ENCODE measurements at places on chromosomes 6 and 20.

DNA sequence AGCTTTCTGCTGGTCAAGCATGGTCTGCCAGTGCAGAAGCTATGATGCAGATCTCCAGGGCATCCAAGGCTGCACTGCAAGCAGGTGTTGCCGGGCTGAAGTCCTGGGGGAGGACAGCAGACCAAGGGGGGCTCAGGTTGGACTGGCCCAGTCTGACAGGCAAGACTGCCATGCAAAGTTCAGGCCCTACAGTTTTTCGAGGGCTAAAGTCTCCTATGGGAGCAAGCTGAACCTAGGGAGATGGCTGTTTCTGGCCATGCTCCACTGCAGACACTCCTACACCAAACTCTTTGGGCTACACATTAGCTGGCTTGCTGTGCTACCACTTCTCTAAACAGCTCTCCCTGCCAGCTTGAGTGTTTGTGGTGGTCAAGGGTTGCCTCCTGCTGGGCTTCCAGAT is 130.0 kb upstream of the SYNCRIP start:
- no peak for DNase-seq

GRCh38 chr6:101578306-101578705 is 184.8 kb downstream of the GRIK2 start:
- no peak for DNase-seq

- DNase-seq = no peak
Measured at GRCh38 chr6:18260448-18261106, 3.8 kb downstream of the DEK start.

GRCh38 chr6:36290668-36291620 is 21.1 kb downstream of the PNPLA1 start:
- no peak for DNase-seq

DNA sequence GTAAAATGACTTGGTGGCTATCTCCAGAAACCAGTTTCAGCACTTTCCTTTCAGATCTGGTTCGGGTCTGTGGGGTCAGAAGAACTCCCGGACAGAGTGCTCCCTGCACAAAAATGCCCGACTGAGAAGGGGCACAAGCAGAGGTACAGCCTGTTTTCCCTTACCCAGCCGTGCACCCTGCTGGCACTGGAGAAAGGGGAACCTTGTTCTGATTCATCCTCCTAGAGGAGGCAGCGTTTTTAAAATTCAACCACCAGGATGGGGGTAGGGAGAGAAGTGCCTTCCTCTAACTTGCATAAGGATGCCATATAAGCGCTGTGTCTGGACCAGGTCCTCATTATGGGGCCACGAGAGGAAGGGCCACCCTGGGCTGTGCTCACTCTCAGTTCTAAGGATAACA is 17.6 kb downstream of the RIMS4 start:
- DNase-seq = no peak

GRCh38 chr6:72643214-72643613 is 21.4 kb downstream of the KCNQ5 start:
- DNase-seq = no peak

- no peak for DNase-seq
Measured at GRCh38 chr6:41379306-41379705, 43.9 kb downstream of the NCR2 start.

GRCh38 chr6:79605061-79605460 is 26.1 kb upstream of the SH3BGRL2 start:
- no peak for DNase-seq

DNA sequence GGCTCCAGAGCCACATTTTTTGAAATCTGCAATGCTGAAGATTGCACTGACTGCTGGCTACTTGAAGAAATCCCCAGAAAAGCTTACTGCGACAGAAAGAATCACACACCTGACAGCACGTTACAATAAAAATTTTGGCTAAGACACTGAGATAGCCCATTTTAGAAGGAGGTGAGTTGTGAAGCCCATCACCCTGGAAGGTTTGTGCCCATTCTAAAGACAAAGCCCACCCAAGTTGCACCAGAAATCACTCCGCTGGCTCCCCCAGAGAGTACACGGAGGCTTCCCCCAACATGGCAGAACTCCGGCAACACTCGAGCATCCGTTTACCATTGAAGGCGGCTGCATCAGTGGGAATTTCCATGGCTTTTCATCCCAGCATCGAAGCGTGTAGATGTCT is 29.4 kb downstream of the LPA start:
- no peak for DNase-seq

- DNase-seq = no peak
Measured at GRCh38 chr20:3193806-3194616, 10.5 kb downstream of the DDRGK1 start.

DNA sequence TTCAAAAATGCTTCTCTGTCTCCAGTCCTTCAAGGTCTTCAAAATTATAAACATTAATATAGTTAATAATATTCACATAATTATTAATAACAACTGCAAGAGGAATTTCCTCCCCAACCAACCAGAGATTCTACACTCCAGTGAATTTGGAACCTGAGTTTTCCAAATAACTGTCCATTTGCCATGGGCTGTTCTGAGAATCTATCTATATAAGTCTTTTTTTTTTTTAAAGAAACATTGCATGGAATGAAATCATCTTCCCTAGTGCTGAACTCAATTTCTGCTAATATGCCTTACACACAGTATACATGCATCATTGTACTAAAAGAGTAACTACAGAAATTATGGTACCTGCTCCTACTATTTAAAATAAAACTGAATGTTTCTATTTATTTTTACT is 113.9 kb downstream of the SLC22A3 start:
- DNase-seq = no peak

- DNase-seq = no peak
Measured at GRCh38 chr6:106117579-106117978, 31.4 kb downstream of the PRDM1 start.

GRCh38 chr6:40359808-40360207 is 227.4 kb downstream of the LRFN2 start:
- no peak for DNase-seq

DNA sequence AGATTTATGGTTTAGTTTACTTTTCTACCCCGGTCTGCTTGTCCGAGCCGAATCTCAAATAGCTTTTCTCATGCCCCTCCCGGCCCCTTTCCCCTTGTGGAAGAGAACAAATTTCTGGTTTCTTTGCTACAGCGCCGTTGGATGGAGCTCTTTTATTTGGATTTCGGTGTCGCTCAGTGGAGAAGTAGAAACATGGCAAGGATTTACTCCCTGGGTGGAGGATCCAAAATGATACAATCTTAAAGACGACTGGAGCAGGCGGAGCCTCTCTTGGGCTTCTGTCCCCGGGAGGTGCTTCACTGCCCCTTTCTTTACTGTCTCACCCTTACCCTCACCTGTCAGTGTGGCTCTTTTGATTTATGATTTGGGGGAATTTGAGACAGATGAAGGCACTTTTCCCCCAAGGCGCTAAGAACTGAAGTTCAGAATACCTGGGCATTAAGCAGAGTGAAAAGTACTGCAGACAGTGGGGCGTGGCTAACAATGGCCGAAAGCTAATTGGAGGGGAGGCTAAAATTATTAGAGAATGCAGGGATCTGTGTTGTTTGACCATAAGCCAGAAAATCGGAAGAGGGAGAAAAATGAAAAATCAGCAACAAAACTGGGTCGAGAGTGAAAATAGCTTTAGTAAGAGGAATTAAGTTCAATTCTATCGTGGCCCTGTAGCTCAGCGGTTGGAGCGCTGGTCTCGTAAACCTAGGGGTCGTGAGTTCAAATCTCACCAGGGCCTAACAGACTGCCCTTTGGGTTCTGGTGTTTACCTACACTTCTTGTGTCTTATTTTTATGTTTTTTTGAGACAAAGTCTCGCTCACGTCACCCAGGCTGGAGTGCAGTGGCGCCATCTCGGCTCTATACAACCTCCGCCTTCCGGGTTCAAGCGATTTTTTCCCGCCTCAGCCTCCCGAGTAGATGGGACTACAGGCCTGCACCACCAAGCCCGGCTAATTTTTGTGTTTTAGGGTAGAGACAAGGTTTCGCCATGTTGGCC is 145.1 kb upstream of the ZNF184 start:
- DNase-seq = no peak

DNA sequence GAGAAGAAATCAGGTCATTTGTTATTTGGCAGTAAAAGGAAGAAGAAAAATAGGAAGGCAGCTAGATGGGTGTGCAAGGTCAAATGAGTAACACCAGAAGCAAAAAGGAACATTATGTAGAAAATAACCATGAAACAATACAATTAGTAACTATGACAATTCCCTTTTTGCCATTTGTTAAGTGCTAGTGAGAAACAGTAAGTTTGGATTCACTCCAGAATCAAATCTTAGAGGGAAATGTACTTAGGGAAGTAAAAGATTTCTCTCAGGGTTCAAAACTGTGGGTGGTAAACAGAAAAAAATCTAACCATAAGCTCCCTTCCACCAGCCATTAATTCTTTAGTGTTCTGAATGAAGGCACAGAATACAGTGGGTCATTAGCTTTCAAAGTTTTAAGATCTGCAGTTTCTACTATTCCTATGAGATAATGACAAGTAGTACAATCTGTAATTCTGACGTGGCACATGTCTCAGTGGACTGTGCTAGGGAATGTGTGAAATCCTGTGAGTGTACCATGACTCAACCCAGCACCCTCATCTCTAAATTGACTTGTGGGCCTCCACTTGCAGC is 17.1 kb downstream of the REPS1 start:
- no peak for DNase-seq

GRCh38 chr20:59949911-59950310 is 8.3 kb upstream of the CDH26 start:
- DNase-seq = no peak

GRCh38 chr6:117264692-117265409 is 507 bp upstream of the VGLL2 start:
- DNase-seq = no peak

DNA sequence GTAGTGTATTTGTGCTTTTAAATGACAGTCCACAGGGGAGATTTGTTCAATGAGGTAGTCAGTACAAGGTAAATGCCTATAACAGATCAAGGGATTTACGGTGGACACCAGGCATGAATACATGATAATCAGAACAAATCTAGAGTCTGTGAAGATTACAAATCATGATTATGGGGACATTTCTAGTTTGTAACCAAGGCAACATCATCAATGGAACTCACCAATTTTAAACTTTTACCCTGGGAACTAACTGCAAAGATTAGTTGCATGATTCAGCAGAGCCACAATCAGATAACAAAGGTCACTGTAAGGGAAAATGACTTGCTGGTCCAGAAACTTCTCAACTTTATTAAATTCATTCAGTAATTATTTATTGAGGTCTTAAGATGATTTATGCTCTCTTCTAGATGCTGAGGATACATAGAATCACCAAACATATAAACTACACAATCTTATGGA is at the start of gene CRISP1:
TSS of gene CRISP1 (minus strand) at position 51 of the 459 bp plus-strand sequence. CDS start 9,135 bp downstream, outside the sequence.
- DNase-seq = no peak

DNA sequence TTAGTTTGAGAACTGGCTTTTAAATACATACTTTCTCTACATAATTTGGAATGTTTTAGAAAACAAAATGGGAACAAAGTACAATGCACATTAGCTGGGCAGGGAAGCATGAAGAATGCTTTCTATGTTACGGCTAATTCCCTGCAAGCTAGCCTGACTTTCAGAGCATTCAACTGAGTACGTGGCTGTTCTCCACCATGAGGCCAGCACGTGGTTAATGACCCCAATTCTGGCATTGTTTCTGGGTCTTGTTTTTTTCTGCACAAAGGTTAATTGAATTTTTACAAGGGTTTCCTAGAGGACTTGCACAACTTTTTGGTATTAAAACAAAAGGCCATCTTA is 208.6 kb upstream of the AGPAT4 start:
- no peak for DNase-seq

DNA sequence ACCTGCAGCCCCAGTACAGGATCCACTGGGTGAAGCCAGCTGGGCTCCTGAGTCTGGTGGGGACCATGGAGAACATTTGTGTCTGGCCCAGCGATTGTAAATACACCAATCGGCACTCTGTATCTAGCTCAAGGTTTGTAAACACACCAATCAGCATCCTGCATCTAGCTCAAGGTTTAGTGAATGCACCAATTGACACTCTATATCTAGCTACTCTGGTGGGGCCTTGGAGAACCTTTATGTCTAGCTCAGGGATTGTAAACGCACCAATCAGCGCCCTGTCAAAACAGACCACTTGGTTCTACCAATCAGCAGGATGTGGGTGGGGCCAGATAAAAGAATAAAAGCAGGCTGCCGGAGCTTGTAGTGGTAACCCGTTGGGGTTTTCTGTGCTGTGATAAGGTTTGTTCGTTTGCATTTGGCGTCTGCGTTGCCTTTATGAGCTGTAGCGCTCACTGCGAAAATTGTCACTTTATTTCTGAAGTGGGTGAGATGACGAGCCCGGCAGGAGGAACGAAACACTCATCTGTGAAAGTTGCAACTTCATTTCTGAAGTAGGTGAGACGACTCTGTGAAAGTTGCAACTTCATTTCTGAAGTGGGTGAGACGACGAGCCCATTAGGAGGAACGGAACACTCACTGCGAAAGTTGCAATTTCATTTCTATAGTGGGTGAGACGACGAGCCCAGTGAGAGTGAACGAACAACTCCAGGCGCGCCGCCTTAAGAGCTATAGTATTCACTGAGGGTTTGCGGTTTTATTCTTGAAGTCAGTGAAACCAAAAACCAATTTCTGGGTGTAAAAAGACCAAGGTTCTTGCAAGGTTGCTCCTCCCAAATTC is 31.1 kb downstream of the SERPINB6 start:
- peak; percentile 57 for DNase-seq

- DNase-seq = no peak
Measured at GRCh38 chr6:45727228-45727627, 288.4 kb downstream of the CLIC5 start.

- DNase-seq = no peak
Measured at GRCh38 chr6:130643361-130643760, 183.8 kb upstream of the SMLR1 start.
